ENCODE measurements at places on chromosomes 7 and 10.

GRCh38 chr7:117759950-117760640 lies 113.1 kb downstream of the CTTNBP2 start:
- no peak for DNase-seq

DNA sequence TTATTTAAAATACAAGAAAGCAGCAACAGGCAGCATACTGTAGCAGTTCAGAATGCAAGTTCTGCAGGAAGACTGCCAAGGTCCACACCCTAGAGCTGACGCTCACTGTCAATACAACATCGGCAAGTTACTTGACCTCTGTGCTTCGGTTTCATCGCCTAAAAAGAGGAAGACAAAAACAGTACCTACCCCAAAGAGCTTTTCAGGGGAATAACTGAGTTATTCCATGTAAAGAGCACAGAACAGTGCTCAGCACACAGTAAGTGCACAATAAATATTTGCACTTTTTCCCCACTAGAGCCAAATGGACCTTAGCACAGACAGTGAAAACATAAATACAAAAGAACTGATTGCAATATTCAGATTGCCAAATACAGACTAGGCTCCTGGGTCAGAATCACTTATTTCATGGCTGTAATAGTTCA lies 88.6 kb downstream of the USP6NL start:
- DNase-seq: no peak

GRCh38 chr7:150949564-150949963 lies 28.6 kb downstream of the KCNH2 start:
- DNase-seq: no peak

DNA sequence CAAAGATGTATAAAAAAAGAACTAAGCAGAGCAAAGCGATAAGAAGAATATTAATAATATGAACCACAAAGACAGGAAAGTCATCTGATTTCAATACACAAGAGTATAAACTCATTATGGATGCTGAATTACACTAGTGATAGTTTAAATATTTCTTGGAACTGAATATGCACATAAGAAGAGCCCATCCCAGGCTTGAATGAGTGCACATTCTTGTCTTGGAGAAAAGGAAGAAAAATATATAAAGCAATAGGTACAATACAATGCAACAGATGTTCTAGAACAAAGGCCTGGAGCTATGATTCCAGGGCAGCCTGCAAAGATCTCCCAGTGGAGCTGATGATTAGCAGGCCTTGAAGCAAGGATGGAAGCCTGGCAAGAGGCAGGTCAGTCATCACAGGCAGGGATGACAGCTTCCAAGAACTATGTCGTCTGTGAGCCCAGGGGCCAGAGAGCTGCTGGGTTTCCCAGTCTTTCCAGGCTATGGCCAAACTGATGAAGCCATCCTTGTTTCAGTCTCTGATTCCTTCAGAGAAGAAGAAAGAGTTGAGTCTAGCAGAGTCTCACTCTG lies 277.6 kb downstream of the KCNMA1 start:
- no peak for DNase-seq

GRCh38 chr7:125481323-125481722 lies 551.7 kb upstream of the POT1 start:
- DNase-seq: no peak

GRCh38 chr7:35729061-35729783 lies 34.3 kb upstream of the HERPUD2 start:
- DNase-seq: peak; percentile 13

DNA sequence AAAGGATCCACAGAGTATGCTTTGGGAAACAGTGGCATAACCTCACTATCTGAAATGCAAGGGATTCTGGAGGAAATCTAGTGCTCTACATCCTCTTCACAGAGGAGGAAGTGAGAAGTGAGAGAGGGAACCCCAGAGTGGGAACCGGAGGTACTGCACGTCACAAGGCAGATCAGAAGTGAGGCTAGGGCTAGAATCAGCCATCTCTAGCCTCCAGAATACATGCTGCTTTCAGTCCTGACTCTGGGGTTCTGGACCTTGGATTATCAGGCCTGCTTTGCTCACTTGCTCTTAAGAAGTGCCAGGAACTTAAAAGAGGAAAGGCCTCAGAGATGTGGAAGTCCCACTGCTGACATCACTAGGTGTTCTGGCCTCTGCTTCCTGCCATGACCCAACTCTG lies 25.7 kb downstream of the ZNF503 start:
- DNase-seq: no peak

DNA sequence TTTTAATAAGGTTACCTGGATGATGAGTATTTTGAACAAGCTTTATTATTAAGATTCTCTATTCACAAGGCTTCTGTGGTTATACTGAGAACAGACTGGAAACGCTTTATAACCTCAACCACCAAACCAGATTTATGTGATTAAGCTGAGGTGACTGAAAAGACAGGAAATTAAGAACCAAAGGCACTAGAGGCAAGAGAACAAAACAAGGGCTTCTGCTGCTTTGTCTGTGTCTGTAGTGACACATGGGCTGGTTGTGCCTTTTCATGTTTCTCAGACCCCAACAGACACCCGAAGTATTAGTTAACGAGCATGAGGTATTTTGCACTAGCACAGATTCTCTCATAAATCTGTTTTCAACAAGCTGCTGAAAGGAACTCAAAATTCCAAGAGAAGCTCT lies 64.4 kb downstream of the RAPGEF5 start:
- no peak for DNase-seq

DNA sequence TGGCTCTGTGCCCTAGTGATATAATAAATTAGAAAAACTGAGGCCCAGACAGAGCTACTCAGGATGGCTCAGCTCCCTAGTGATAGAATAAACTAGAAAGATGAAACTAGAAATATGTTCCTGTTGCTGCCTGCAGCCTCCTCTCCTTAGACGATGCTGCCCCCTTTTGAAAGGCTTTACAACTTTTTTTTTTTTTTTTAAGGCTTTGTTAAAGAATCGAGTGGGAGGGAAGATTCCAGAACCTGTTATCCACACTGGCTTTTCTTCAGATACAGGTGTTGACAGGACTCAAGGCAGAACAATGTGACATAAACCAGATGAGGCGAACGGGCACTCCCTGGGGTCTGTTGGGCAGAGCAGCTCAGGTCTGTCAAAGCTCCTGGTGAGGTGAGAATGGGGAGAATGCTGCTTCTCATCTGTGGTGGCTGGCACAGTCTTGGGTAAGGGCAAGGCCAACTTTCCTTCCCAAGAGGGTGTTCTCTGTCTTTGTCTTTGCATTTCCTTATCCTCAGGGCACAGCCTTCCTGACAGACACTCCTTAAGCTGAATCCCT lies 175.1 kb downstream of the COBL start:
- no peak for DNase-seq
